Trophoblast cell (in vitro differentiated cells and primary cell): ENCODE measurements at places on chromosomes 5 and 9.

GRCh38 chr5:14199902-14200301, 56.8 kb downstream of the TRIO start:
- no peak for DNase-seq

DNA sequence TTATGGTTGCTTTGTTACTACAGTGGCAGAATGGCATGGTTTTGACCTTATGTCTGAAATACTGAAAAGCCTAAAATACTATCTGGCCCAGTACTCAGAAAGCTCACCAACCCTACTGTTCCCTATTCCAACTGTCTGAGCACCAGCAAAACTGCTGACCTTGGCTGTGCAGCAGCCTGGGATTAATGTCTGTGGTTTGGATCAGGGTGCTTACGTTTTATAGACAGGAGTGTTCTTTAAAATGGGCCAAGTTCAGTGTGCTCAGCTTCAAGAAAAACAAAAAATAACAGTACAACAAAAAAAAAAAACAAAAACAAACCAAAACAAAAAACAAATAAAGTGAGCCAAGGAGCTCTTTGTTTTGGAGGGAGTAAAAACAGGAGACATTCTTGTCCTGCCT, 36.4 kb downstream of the SLC28A3 start:
- no peak for DNase-seq

GRCh38 chr5:113969901-113970300, 392.0 kb upstream of the KCNN2 start:
- DNase-seq = no peak

DNA sequence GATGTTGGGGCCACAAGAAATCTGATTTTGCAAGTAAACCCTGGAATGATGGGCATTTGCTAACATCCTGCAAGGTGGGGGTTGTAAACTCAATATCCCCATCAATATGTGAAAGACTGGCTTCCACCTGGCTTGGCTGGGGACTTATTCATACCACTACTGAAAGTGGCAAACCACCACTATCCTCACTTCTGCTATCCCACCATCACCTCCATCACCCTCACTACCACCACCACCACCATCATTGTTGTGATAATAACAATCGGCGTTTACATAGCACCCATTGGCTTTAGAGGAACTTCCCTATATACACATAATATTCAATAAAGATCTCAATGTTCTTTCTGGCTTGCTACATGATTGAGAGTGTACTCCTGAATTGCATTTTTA, 224.7 kb upstream of the DAP start:
- DNase-seq = no peak

GRCh38 chr9:86828631-86829030, 118.7 kb downstream of the GAS1 start:
- DNase-seq = no peak

- no peak for DNase-seq
Measured at GRCh38 chr5:146920351-146920881, 41.9 kb upstream of the PPP2R2B start.

GRCh38 chr9:19140259-19140658, 13.0 kb upstream of the PLIN2 start:
- no peak for DNase-seq

DNA sequence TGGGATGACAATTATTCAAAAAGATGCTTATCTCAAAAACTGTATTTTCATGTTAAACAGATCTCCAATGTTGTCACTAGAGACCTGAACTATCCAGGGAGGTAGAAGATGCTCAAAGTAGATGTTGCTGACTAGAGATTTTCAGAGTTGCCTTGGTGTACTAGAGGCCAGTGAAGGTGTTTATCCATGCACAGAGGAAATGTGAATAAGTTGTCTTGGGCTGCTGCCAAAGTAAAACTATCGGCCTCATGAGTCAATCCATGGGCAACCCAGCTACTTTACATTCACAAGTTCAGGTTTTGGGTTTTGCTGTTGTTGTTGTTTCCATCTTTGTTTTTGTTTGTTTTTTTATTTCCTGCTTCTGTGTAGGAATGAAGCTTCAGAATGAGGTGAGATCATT, 141.1 kb upstream of the RANBP3L start:
- no peak for DNase-seq
